Mesenchymal stem cell (in vitro differentiated cells and primary cell): ENCODE measurements at places on chromosomes 3 and 15.

DNA sequence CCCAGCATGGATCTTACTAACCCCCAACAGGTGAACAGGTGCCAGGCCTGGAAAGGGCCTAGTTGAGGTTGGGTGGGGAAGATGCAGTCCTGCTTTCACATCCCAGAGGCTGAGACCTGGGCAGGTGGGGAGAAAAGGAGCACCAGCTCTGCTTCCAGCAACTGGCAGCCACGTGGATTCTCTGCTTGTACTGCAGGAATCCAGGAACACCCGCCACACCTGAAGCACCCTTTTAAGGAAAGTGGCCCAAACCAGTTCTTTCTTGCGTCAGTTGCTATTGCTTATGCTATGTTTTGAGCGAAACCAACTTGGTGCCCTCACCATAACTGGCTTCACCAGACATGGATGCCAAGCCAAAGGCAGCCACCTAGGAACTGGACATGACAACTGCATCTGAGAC is 28.1 kb upstream of the NEO1 start:
- DNase-seq = no peak

- DNase-seq = peak; percentile 73
Observed at GRCh38 chr3:20041197-20041780, 1.0 kb downstream of the KAT2B start.

GRCh38 chr3:119586733-119587172 is 7.5 kb downstream of the ADPRH start:
- DNase-seq = no peak

DNA sequence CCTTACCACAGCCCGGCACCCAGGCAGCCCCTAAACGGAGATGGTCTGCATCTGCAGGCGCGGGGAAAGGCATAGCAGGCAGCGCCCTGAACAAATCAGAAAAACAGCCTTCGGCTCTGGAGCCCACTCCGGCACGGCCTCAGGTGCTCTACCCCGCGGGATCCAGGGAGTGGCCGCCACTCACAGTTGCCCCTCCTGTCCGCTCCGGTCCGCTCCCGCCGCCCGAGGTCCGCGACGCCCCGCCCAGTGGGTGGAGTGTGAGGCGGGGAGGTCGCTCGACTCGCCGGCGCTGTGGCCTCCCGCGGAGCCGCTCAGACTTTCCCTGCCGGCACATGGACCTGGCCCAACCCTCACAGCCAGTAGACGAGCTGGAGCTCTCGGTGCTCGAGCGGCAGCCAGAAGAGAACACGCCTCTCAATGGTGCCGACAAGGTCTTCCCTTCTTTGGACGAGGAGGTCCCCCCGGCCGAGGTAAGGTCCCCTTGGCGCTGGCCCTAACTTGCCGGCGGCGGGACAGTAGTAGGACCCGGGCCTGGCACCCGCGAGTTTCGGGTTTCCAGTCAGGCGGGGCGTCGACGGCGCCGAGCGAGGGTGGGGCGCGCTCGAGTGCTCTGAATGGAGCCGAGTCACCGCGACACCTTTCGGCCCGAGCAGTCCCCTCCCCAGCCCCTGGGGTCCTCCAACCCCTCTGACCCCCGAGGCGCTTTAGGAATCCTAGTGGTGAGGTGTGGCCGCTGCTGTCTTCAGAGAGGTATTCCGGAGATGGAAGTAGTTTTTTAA is at the start of gene C3orf52:
C3orf52 (plus strand) TSS at position 314 of the 779 bp plus-strand sequence; CDS start at position 333, 19 bp downstream.
- DNase-seq = peak; percentile 79

GRCh38 chr3:111666041-111666735 is 71.0 kb upstream of the ZBED2 start:
- no peak for DNase-seq
